Fibroblast of the aortic adventitia (primary cell): ENCODE measurements at places on chromosomes 3 and 15.

GRCh38 chr3:49530231-49530630 is 24.0 kb upstream of the BSN start:
- no peak for DNase-seq

GRCh38 chr3:187021748-187022402 is 91.5 kb downstream of the ST6GAL1 start:
- DNase-seq: no peak

GRCh38 chr15:72358650-72359171 is 17.1 kb downstream of the HEXA start:
- peak; percentile 71 for DNase-seq

DNA sequence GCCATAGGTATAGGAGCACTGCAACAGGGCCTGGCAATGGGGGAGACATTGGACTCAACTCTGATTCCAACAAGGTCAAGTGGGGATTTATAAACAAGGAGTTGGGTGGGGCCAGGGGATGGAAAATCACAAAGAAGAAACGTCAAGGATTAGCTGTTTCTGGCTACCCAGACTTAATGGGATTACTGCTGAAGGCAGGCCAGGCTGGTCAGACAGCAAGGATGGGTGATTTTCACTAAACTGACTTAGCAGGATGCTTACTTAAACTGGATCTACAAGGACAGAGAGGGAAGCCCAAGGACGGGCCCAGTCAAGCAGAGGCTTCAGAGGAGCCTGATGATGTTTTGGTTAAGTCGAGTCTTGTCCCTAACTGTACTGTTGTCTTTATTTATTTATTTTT is 76.2 kb downstream of the USP13 start:
- DNase-seq: no peak

GRCh38 chr3:85632921-85633320 is 674.1 kb downstream of the CADM2 start:
- no peak for DNase-seq

DNA sequence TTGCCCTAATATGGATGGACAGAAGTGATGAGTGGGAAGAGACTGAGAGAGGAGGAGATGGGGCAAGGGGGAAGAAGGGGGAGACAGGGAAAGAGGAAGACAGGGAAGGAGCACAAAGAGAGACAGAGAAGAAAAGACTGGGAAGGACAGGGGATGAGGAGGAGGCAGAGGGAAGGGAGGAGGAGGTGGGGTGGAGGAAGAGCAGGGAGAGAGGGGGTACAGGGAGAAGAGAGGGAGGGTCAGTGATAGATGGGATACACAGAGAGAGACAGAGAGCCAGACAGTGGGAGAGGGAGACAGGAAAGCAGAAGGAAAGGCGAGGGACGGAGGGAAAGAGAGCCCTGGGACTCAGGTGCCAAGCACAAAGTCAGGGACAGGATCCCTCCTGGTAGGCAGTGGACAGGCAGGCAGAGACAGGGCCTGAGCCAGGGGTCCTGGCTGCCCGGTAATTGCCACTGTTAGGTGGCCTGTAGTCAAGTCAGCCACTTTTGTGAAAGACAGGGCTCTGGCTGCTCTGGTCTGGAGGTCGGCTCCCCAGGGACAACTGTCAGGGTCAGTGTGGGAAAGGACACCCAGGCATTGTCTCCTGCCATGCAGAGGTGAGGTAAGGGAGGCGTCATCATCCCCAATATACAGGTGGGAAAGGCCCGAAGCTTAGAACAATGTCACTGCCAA is 9.8 kb downstream of the VILL start:
- DNase-seq: no peak

DNA sequence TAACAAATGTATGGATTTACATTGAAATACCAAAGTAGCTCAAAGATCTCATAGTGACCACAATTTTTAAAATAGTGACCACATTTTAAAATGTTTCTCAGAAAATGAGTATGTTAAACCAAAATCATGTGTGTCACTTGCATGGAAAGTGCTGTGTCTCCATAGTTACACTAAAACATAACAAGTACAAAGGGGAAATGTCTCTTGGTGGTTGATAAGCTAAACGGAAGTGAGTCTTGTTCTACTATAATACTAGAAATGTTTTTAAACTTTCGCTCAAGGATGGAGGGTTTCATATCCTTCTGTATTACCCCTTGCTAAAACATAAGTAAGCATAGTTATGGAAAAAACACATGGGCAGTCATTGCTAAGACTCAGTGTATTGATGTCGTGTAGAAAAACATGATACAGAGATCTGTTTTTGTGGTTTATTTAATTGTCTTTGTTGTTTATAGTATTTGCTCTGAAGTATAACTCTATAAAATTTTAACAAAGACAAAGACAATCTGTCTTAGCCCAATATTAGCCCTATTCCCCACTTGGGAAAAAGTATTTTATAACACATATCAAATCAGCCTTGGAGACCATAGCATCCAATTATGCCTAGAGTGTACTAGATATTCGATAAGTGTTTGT is 27.0 kb upstream of the DENND4A start:
- DNase-seq: no peak

DNA sequence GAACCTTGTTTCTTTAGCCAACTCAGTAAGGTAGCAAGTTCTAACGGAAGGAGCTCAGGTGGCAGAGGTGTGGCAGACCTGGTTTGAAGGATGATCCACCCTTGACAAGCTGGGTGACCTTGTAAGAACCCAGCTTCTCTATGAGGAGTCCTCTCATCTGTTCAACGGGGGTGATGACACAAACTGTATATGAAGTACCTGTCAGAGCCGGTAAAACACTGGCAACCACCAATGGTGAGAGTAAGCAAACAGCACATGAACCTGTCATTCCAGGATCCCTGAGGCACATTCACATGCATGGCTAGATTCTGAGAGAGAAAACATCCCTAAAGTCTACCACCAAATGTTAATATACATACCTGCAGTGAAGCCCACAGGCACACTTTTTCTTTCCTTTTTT is 2.4 kb downstream of the SCAP start:
- no peak for DNase-seq

- no peak for DNase-seq
Observed at GRCh38 chr3:113615976-113616375, 80.5 kb downstream of the USF3 start.

- DNase-seq: no peak
Observed at GRCh38 chr3:5055357-5056110, 66.6 kb upstream of the ARL8B start.

DNA sequence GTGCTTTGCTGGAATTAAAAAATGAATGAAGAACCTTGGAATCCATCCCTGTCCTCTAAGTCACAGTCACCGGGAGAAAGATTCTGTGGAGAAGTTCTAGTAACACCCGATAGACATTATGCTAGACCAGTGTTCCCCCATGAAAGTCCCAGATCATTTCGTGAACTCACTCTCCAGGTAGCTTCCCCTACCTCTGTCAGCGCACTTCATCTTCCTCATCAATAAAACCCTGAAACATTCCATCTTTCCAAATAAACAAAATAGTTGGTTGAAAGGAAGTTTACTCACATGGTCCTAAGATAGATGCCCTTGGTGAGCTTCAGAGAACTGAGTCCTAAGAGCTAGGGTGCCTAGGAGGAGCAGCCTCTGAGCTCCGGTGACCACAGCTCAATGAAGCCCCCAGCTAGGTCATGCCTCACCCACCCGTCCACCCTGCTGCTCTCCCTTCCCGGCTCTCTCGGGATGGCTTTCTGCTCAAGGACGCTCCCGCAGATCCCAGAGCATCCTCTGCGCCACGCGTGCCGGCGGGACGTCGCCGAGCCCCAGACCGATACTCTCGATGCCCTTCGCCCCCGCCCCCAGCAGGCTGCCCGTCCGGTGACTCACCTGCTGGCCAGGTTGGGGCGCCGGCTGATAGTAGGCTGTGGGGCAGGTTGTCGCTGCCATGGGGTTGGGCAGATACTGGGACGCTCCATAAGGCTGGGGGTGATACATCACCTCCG is 776 bp downstream of the VGLL3 start:
- DNase-seq: no peak

- DNase-seq: no peak
Observed at GRCh38 chr3:54681706-54682105, 246.2 kb downstream of the LRTM1 start.

- no peak for DNase-seq
Observed at GRCh38 chr3:124699686-124700396, 30.4 kb upstream of the UMPS start.

DNA sequence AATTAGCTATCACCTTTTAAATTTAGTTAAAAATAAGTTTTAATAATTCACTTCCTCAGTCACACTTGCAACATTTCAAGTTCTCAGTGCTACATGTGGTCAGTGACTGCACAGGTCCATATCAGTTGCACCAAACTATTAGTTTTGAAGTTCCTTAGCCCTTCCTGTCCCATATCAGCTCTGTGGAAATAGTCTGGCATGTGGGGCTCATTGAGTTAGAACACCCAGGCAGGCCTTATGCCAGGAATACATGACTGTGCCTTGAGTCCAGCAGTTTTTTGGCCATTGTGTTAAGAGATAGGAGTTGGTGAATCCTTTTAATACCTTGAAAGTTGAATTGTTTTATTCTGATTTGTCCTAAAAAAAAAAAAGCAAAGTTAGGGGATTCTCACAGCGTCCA is 153.7 kb upstream of the BFSP2 start:
- peak; percentile 6 for DNase-seq

GRCh38 chr3:122679882-122680474 is 661 bp upstream of the PARP14 start:
- DNase-seq: peak; percentile 27

GRCh38 chr3:9497821-9498565 is 55.6 kb downstream of the LHFPL4 start:
- DNase-seq: peak; percentile 34

GRCh38 chr3:119380697-119381096 is 82.7 kb downstream of the TMEM39A start:
- DNase-seq: no peak

DNA sequence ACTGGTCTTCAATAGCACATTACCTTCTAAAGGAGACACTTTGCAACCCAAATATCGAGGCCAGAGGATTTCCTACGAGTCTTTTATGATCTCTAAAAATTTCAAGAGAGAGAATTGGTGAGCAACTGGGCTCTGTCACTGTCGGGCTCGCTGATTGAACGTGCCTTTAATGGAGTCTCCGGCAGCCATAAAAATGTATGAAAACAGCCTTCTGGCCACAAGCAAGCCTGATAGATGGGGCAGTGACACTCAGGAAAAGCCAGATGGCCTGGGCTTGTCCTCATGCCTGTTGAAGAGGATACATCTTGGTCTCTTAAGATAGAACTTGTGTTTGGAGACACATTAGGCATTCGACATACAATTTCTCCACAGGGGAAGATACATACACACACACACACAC is 419.5 kb upstream of the PROK2 start:
- DNase-seq: no peak

GRCh38 chr3:185339945-185340344 is 23.0 kb upstream of the MAP3K13 start:
- DNase-seq: no peak

DNA sequence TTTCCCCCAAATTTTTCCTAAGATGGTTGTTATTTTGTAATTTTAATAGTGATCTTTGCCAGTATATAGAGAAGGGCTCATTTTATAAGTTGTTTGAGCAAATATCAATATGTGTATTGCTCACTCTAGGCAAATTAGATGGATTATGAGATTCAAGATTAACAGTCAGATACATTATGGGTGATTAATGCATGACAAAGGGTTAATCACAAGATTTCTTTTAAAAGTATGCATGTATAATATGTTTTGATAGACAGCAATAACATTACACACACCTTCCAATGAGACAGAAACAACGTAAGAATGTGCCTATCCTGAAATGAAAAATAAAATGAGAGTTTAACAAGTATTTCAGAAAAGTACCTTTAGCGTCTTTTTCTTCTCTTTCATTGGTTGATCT is 547.6 kb upstream of the AGTR1 start:
- DNase-seq: no peak

- DNase-seq: peak; percentile 98
Observed at GRCh38 chr15:80588801-80589200, 106.3 kb upstream of the ABHD17C start.
